ENCODE measurements at places on chromosomes 6 and 20.

GRCh38 chr6:21171801-21172200, 421.8 kb upstream of the SOX4 start:
- no peak for DNase-seq

DNA sequence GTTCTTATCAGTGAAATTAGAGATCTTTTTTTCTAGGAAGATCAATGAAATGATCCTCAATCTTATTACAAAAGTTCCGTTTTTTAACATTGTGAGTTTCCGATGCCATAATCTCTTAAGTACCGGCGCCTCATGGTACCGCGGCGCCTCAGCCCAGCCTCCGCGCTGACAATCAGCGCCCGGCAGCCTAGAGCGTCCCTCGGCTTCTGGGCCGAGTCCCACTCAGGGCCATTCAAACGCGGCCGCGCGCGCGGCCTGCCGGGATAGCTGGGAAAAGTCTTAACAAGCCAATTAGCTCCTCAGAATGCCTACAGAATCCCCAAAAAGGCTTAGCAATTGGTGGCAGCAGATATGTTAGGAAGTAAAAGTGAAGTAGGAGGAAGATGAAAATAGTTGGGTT, 204.8 kb downstream of the ADGB start:
- no peak for DNase-seq

DNA sequence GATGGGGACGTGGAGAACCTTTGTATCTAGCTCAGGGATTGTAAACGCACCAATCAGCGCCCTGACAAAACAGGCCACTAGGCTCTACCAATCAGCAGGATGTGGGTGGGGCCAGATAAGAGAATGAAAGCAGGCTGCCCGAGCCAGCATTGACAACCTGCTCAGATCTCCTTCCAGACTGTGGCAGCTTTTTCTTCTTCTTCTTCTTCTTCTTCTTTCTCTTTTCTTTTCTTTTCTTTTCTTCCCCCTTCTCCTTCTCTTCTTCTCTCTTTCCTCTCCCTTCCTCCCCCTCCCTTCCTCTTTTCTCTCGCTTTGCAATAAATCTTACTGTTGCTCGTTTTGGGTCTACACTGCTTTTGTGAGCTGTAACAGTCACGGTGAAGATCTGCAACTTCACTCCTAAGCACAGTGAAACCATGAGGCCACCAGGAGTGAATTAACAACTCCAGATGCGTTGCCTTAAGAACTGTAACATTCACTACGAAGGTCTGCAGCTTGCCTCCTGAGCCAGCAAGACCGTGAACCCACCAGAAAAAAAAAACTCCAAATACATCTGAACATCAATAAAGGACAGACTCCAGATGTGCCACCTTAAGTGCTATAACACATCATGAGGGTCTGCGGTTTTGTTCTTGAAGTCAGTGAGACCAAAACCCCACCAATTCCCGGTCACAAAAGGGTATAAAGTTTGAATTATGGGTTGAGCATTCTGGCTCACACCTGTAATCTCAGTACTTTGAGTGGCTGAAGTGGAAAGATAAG, 19.6 kb upstream of the SERPINB1 start:
- DNase-seq = no peak

DNA sequence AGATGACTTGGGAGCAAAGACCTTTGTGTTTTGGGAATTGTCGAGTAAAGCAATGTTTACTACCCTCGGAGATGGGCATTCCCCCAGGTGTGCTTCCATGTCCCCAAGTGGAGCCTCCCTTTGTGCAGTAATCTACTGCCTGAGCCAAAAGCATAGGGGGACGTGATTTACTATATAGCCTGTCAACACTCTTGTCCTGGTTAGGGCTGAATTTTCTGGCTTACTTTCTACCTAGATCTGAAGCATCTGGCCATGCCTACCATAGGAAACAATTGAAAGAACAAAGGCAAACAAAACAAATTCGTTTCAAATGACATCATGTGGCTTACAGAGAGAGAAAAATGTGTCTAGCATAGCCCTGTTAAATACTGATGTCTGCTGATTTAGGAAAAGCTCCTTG, 350.6 kb downstream of the SAMD5 start:
- no peak for DNase-seq

GRCh38 chr6:72623808-72624207, 1.9 kb downstream of the KCNQ5 start:
- DNase-seq = no peak

- no peak for DNase-seq
Measured at GRCh38 chr6:68572525-68572924, 62.6 kb upstream of the ADGRB3 start.

DNA sequence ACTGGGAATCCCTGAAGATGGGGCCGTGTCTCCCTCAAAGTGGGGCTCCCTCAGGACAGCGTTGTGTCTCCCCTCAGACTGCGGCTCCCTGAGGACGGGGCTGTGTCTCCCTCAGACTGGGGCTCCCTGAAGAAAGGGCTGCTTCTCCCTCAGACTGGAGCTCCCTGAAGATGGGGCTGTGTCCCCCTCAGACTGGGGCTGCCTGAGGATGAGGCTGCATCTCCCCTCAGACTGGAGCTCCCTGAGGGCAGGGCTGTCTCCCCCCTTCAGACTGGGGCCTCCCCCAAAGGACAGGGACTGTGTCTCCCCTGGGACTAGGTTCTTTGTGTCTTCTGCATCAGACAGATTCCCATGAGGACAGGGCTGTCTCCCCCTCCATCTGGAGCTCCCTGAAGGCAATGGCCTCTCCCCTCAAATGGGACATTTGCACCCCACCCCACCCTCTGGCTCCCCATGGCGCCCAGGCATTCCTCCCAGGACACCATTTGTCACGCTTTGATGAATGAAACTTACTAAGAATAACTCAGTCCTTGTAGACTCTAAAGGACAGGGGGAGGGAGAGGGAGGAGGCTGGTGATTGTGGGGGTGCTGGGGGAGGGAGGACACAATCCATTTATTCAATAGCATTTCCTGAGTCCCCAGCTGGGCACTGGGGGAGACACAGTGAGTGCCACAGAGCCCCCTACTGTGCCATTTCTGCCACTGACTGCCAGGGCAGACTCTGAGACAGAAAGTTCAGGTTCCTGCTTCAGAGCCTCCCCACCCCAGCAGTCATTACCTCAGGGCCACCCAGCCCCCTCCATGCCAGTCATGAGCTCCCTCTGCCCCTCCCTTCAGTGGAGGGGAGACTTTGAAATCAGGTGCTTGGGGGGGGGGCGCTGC, 122.4 kb downstream of the MRPL14 start:
- no peak for DNase-seq

DNA sequence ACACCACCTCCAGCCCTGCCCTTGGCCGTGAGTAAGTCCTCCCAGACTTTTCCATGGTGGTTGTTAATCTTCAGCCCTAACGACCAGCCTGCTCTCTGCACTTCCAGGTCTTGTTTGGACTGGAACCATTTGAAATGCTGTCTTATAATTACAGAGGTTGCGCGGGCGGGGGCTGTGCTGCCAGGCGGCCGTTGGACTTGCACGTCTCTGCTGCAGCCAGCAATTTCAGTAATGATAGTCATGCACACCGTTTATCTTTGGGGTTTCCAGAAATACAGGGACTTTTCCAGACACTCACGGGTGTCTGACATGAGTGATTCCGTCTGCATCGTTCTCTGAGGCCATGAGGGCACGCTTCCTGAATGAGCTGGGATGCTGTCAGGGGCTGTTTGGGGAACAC, 118.2 kb downstream of the BMP7 start:
- no peak for DNase-seq

DNA sequence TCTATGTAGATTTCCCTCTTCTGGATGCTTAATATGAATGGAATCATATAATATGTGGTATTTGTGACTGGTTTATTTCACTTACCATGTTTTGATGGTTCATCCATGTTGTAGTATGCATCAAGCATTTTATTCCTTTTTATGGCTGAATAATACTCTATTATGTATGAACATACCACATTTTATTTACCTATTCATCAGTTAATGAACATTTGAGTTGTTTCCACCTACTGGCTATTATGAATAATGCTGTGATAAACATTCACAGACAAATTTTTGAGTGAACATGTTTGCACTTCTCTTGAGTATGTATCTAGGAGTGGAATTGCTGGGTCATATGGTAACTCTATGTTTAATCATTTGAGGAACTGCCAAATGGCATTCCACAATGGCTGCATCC, 14.9 kb upstream of the ZNF451 start:
- no peak for DNase-seq

DNA sequence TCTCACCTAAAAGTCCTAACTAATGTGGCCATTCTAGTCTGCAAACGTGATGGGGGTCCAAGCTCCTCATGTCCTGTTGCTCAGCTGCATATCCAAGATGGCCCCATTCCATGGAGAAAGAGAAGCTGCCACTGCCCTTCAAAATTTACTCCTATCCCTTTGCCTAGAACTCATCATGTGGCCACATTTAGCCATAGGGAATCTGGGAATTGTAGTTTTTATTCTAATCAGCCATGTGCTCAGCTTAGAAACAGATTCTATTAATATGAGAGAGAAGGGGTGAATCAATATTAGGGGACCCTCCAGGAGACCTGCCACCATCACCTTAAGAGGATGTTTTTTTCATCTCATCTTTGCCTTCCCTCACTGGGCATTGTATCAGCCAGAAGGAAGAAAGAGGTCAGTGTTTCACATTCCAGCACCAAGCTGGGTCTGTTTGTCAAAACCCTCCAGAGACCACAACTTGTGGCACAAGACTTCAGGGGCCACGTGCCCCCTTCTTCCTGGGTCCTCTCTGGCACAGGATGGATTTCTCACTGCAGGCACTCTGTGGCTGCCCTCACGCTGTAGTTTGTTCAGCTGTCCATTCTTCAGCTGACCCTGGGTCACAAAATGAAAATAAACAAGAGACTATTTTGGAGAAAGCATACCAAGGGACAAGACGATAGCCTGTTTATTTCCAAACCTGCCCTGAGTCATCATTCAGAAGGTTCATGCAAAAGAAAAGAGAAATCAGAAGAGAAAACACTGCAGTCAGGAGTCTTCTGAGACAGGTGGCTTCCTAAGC, 172.0 kb downstream of the EYA2 start:
- DNase-seq = no peak

DNA sequence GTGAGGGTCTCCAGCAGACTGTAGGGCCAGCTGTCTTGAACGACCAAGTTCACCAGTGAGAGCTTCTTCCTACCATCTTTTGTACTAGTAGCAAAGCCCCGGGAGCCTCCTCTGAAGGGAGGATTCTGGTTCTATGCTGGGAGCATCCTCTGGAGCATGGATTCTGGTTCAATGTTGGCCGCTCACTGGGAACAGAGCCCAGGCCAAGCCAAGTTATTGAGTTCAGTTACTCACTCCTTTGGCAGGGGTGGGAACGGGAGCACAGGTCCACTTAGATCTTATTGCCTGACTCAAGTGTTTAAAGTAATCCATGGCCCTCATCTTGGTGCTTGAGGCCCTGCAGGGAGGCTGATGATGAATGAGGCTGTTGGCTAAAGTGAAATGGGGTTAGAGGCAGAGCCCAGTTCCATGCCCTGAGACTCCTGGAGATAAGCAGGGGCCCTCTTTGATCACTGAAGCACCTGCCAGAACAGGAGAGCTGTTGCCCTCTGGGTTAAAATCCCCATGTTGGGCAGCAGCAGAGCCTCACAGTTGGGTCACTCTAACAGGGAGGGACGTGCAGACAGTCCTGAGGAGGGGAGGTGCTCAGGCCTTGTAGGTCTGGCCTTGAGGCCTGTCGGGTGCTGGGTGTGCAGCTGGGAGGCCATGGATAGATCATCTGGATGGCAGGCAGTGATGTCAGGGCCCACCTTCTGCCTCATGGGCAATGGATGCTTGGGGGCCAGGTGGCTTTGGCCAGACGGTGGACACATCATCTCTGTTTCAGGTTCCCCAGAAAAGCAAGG, 98.3 kb upstream of the SYNDIG1 start:
- DNase-seq = no peak

DNA sequence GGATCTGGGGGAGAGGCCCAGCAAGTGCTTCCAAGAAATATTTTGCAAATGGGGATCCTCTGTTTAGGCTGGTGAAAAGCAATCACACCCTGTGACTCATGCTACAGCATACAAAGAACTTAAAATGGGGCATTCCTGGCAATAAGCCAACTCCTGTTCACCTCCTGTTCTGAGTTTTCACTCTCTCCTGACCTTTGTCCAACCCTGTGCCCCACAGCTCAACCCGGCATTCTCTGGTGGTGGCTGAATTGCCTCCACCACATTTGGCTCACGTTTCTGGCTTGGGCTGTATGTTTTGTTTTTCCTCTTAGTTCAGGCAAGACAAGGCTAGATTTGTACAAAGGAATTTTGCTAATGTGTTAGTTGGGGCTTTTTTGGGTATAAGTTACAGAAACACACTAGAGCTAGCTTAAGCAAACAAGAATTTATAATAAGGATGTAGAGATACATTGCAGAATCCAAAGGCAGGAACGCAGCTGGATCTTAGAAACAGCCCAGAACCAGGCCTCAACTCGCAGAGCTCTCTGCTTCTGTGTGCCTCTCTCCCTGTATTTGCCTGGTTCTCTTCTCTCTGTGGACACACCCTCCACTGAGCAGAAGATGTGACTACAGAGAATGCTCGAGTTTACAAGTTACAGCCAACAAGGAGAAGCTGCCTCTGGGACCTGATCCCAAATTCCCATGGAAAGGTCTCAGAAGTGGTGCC, 9.4 kb downstream of the ABCC10 start:
- no peak for DNase-seq
